ENCODE measurements at places on chromosomes 13 and 19.

GRCh38 chr13:75544681-75545330 is 4.8 kb upstream of the UCHL3 start:
- peak; percentile 74 for DNase-seq

DNA sequence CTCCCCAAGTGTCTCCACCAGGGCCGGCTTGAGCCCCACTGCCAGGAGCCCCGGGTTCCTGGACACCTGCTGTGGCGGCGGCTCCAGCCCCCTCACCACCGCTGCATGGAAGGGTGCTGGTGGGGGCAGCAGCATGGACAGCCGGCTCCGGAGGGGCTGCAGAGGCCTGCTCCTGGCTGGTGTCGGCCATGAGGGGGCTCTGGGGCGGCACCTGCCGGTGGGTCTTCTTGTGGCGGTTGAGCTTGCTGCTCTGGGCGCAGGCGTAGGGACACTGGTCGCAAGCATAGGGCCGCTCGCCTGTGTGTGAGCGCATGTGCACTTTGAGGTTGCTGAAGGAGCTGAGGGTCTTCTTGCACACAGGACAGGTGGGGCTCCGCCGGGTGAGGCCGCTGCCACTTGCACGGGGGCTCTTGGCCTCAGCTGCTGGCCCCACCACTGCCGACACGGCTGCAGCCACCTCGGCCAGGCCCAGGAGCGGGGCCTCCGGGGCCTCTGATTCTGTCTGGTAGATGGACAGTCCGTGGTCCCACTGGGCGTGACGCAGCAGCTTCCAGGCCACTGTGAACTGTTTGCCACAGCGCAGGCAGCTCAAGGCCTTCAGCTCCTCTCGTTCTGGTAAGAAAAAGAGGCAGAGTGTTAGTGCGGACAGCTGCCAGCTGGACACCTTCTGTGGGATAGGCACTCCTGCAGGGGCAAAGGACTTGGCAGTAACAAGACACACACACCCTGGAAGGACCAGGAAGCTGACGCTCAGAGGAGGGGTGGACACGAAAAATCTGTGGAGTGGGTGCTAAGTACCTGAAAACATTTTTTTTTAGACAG is 4.1 kb downstream of the ZNF296 start:
- no peak for DNase-seq

GRCh38 chr13:101567841-101568240 is 115.4 kb downstream of the ITGBL1 start:
- no peak for DNase-seq

DNA sequence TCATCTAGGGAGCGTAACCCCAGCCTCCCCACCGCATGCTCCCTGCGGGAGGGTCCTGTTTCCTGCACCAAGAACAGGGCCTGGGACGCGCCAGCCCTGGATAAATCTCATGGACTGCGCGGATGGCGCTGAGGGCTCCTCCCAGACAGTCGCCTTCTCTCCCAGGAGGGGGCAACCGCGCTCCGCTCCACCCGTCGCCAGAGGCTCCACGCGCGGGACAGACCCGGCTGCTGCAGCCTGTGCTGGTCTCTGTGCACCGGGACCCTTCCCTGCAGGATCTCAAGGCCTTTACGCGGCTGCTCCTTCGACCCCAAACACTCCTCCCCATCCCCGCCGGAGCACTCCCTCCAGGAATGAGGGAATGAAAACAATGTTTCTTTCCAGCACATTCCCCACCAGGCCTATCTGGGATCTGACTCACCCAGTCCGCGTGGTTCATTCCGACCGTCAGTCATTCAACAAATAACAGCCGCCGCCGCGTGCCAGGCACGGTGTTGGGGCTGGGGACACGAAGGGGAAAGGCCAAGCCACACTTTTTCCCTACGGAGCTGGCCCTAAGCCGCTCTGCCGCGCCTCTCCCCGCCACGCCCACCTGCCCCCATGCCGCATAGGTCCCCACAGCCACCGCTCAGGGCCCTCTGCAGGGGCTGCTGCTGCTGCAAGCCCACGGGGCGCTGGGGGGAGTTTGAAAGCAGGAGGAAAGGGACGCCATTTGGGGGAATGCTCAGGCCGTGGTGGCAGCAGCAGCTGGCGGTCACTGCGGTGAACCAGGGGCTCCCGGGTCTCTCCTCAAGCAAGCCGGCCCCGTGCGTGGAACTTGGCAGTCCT is 6.0 kb downstream of the PNMA8B start:
- no peak for DNase-seq

GRCh38 chr13:51862957-51863356 is 1.2 kb downstream of the CCDC70 start:
- DNase-seq: no peak

GRCh38 chr19:55598719-55599467 is 424 bp downstream of the FIZ1 start:
- DNase-seq: peak; percentile 90

DNA sequence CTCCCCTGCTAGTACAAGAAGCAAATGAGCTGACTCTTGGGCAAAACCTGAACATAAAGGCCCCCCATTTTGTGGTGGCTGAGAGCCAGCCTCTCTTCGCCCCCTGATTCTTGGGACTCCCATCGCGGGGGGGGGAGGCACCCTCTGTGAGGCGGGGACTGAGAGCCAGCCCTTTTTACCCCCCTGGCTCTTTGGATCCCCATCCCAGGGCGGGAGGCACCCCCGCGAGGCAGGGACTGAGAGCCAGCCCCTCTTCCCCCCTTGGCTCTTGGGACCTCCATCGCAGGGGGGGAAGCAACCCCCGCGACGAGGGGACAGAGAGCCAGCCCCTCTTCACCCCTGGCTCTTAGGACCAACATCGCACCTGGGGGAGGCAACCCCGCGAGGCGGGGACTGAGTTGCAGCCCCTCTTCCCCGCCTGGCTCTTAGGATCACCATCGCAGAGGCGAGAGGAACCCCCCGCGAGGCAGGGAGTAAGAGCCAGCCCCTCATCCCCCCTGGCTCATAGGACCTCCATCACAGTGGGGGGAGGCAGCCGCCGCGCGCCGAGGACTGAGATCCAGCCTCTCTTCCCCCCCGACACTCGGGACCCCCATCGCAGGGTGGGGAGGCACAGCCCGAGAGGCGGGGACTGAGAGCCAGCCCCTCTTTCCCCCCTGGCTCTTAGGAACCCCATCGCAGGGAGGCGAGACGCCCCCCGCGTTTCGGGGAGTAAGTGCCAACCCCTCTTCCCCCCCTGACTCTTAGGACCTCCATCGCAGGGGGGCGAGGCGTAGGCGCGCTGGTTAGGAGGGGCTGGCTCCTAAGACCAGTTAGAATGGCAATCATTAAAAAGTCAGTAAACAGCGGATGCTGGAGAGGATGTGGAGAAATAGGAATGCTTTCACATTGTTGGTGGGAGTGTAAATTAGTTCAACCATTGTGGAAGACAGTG is 2428.4 kb upstream of the PCDH20 start:
- no peak for DNase-seq

- DNase-seq: no peak
Measured at GRCh38 chr13:44413095-44413494, 39.5 kb downstream of the SERP2 start.

GRCh38 chr19:932648-933552 is 7.1 kb downstream of the ARID3A start:
- peak; percentile 88 for DNase-seq

DNA sequence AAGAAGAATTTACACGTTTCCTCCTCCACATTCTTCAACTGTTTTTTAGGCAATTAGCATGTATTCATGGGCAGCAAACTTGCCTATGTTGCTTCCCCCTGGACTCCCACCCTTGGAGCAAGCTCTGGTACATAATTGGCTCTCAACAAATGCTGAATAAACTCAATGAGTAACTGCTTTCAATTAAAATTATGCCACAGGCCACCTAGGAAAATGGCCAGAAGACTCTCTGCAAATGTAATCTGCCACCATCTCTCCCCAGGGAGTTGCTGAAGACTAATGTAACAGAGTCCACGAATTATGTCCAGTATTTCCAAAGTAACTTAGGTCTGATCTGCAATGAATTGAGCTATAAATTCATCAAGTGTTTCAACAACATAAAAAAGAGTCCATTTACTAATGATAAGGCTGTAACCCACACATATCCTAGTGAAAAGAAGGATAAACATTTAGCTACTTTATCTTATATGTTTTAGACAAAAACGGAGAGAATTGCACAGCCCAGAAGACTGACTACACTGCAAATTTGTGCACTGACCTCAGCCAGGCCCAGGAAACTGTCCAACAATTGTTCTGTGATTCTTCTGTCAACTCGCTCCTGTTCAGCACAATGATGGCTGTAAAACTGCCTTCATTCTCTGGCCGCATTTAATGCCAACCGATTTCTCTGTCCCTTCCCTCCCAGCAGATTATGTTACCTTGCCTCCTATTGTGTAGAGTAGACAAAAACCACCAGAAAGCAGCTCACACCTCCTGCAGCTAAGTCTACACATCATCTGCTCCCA is 808.6 kb upstream of the ARGLU1 start:
- DNase-seq: no peak

DNA sequence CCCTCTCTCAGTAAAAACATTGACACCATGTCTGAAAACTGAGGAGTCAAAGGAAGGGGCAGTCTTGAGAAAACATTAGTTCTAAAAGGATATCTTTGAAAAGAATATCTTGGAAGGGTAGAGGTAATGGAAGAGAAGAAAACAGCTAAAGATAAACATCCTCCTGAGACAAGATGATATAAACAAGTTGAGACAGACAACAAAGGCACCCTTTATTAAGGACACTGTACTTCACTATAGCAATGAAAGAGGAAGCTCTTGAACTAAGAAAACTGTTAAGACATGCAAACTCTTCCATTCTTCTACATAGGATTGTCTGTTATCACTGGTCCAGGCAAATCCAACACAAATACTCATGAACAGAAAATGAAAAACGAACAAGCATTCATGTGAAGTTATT is 46.3 kb downstream of the MTMR6 start:
- no peak for DNase-seq

DNA sequence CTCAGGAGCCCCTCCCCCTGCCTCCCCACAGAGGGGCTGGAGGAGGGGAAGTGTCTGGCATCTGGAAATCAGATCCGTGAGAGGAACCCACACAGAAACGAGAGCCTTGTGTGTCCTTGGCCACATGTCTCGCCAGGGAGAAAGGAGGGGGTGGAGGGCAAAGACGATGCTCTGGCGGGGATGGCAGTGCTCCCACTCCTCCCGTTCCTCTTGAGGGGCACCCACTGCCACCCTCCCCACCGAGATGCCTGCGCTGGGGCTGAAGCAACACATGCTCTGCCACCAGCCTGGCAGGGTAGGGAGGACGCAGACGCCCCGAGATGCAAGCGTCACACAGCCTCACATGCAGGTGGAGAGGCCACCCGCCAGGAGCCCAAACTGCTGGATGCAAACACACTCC is 2.8 kb downstream of the ADGRL1 start:
- DNase-seq: no peak

- DNase-seq: no peak
Measured at GRCh38 chr19:14475251-14476073, at the start of gene PTGER1. PTGER1 (minus strand) TSS chr19:14475354; CDS start chr19:14474320, 1,034 bp downstream.
